Activated T-helper 1 cell treated with anti-CD3 and anti-CD28 coated beads, Interleukin-12 subunit alpha, Interleukin-12 subunit beta, Interleukin-2, Interleukin-4 antibody, amounts not matched to agents 30 ng/mL and 10 ng/mL and 1 ng/mL, durations not matched to agents 14 hours and 24 hours and 36 hours (primary cell): ENCODE measurements at places on chromosomes 16 and 17. TPM values are rescaled to one million over a fixed set of nuclear protein-coding genes. Genes with fewer than 3 reads are reported as not detected.

DNA sequence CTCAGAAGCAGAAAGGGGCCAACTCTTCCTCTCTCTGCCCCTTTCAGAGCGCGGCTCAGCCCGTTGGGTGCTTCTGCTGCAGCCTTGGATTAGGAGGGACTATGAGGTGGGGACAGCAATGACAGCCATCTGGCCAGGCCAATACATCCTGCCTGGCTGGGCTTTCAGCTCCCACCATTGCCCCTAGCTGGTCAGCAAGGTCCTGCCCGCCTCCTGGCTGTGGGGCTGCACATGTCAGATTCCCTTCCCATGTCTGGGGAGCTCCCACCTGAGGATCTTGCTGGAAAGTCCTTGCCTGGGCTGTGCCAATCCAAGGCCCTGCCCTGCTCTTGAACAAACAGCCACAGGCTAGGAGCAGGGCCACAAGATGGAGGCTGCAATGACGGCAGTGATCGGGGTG lies 8.3 kb downstream of the TRIM65 start:
- no peak for DNase-seq

DNA sequence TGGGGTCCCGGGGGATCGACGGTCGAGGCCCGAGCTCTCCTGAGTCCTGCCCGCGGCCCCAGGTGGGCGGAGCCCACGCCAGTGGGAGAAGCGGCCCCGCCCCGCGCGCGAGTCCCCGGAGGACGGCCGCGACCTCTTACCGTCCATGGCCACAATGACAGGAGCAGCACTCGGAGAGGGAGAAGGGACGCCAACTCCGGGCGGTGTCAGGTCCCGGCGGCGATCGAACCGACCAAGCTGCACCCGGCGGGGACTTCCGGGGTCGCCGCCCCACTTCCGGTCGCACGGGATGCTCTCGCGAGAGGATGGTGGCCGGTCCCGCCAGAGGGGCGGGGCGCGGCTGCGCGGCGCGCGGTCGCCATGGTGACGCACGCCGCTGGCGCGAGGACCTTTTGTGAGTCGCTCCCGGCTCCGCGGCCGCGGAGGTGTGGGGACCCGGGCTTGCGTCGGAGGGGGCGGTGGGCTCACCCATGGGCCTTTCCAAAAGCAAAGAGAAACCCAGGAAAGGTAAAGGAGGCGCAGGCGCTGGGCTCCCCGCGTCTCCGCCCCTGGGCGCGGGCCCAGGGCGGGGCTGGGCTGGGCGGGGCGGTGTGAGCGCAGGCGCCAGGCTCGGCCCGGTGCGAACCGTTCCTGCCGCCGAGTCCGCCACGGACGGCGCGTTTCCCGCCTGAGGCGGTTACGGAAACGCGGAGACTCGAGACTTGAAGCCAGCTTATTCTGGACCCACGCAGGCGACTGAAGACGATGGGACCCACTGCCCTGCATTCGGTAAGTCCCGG lies at the start of the genes CHMP1A and SPATA33:
Gene CHMP1A, minus strand, starts transcription at position 267 of the 779 bp plus-strand sequence. Its CDS starts 120 bp downstream, at position 147.
Gene SPATA33, plus strand, starts transcription at position 395 of the 779 bp plus-strand sequence. Its CDS starts 76 bp downstream, at position 471.
- peak; percentile 91 for DNase-seq

- DNase-seq, result no peak
Observed at GRCh38 chr16:69182730-69183416, 4.1 kb upstream of the SNTB2 start.

The KRT17 gene
- total RNA-seq, result 0.24 TPM in 1 of 2 replicates, not detected in the other

The CD300E gene
- not detected in 2 replicates for total RNA-seq
